ENCODE measurements at places on chromosomes 7 and 10.

DNA sequence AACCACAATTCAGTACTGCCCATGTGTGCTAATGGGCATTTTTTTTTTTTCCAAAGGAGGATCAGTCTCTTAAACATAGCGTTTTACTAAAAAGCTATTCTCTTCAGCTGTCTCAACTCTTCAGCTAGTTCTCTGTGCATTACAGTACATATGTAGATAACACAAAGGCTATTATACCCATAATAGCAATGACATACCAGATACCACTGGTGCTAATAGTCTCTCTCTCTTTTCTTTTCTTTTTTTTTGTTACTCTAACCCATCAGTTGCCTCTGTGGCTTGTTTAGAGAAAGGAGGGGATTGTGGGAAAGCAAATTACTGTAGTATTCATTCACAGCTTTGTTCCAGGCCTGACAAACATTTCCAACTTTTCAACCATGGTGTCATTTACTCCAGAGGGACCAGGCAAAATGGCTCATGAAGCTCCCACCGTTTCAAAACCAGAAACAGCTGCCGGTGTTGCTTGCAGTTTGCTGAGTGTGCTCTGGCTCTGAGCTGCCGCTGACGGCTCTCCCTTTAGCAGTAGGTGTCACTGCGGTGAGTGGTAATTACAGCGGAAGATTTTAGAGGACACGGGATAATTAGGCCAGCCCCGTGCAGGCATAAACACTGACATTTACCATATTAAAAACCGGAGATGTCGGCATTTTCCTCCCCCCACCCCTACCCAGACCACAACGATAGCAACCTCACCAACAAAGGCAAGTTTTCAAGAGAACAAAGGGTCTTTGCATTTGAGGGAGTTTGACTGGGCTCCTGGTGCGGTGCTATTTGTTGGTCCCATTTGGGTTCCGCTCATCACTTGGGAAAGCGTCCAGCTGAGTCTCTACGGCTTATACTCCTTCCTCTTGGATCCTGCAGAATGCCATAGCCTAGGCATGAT is 1005.5 kb downstream of the KCNMA1 start:
- no peak overlapping the region for H3K4me3 ChIP-seq
- DNase-seq = no peak
- no peaks in the 10 kb centered on the region for H3K36me3 ChIP-seq
- H3K4me1 ChIP-seq = peaks cover 6% of the 10 kb centered on the region
- H3K27ac ChIP-seq = no peak overlapping the region

GRCh38 chr7:113710310-113711096 is 208.3 kb downstream of the PPP1R3A start:
- H3K27ac ChIP-seq = no peak overlapping the region
- DNase-seq = peak; percentile 79
- no peaks in the 10 kb centered on the region for H3K27me3 ChIP-seq
- no peaks in the 10 kb centered on the region for H3K36me3 ChIP-seq
- no peaks in the 10 kb centered on the region for H3K4me1 ChIP-seq

- no peak for DNase-seq
- no peaks in the 10 kb centered on the region for H3K27me3 ChIP-seq
- H3K4me1 ChIP-seq = no peaks in the 10 kb centered on the region
- H3K27ac ChIP-seq = no peak overlapping the region
Observed at GRCh38 chr7:32462977-32463376, 27.2 kb downstream of the LSM5 start.

- no peak overlapping the region for H3K4me3 ChIP-seq
- H3K36me3 ChIP-seq = no peaks in the 10 kb centered on the region
- peak; percentile 66 for DNase-seq
- H3K4me1 ChIP-seq = no peaks in the 10 kb centered on the region
- no peaks in the 10 kb centered on the region for H3K27me3 ChIP-seq
- no peak overlapping the region for H3K27ac ChIP-seq
Observed at GRCh38 chr10:60654813-60655464, 123.3 kb upstream of the CDK1 start.
